ENCODE measurements at places on chromosomes 16 and 17. TPM values are rescaled to one million over a fixed set of nuclear protein-coding genes. Genes with fewer than 3 reads are reported as not detected.

Gene AP2B1
- total RNA-seq, result 107 TPM

Gene OR1E2
- not detected for total RNA-seq

Gene SPATA22
- 1.4 TPM for total RNA-seq

Gene C16orf54
- 2.6 TPM for total RNA-seq
